ENCODE measurements at places on chromosomes 1 and 21.

GRCh38 chr1:36497207-36497606 lies 14.5 kb upstream of the CSF3R start:
- DNase-seq: no peak

DNA sequence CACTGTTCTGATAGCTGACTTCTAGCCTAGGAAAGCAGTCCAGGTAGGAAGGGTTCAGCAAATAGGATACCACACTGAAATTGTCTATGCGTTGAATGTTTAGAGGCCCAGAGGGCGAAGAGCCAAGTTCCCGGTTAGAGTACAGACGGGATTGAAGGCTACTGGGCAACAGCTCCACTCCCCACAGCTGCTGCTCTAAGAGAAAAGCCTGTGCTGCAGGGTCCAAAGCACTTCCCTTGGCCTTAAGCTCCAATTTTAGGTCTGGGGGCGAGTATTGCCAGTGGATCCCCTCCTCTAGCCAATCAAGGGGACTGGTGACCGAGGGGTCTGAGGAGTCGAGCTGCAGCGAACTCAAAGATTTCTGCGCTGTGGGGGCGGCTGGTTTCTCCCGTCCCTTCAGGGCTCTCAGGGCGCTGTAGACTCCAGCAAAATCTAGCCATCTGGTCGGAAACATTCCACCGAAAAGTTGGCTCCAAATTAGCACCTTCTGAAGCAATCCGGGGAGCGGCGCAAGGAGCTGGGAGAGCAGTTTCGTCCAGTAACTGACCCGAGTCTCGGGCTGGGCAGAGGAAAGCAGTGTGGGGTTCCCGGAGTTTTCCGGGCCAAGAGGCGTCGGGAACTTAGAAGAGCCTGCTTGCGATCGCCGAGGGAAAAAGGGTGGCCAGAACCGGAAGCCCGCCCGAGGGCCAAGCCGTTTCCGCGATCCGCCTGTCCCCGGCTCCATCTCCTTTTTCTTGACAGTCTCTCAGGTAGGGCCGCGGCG lies 748 bp downstream of the PPP1R15B start:
- peak; percentile 18 for DNase-seq

- DNase-seq: no peak
Measured at GRCh38 chr1:14743368-14743767, 144.9 kb downstream of the KAZN start.

DNA sequence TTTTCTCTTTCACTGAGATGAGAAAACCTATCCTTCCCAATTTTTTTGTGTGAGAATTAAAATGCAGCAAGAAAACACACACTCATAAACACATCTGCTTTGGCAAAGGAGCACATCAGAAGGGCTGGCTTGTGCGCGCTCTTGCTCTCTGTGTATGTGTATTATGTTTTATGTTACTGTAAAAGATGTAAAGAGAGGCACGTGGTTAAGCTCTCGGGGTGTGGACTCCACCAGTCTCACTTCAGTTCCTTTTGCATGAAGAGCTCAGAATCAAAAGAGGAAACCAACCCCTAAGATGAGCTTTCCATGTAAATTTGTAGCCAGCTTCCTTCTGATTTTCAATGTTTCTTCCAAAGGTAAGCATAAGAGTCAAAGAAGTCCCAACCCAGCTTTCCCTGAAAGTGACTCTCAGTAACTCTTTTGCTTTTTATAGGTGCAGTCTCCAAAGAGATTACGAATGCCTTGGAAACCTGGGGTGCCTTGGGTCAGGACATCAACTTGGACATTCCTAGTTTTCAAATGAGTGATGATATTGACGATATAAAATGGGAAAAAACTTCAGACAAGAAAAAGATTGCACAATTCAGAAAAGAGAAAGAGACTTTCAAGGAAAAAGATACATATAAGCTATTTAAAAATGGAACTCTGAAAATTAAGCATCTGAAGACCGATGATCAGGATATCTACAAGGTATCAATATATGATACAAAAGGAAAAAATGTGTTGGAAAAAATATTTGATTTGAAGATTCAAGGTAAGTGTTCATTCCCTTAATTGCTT lies at the start of gene CD2:
CD2 (plus strand) TSS at position 233 of the 780 bp plus-strand sequence; CDS start at position 296, 63 bp downstream.
- no peak for DNase-seq

GRCh38 chr1:107480548-107481415 lies 339.9 kb downstream of the NTNG1 start:
- DNase-seq: no peak

DNA sequence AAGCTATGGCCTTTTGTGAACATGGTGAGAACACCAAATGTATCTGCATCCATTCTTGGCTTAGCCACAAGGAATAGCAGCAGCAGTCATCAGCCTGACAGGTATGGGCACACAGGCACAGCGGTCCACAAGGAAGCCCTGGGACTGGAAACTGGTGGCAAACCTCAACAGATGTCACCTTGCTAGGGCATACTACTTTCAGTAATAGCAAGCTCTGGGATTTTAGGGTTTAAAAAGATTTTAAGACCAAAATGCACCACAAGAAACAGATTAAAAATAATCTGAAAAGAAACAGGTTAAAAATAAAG lies 9.7 kb upstream of the CADM3 start:
- DNase-seq: no peak

DNA sequence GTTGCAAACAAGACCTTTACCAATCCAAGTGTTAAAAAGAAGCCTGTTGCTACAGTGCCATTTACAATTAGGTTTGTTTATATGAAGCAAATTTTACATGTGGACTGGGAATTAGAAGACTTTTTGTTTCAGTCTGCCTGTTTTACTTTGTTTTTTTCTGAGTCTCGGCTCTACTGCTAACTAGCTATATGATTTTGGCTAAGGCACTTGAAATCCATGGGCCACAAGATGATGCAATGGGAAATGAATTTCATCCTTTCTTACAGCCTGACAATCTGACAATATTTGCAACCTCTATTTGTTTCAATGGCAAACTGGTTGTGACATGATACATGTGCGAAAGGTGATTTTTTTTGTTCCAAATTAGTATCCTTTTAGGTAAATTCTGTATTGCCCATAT lies 3.7 kb upstream of the PEX11B start:
- DNase-seq: no peak

GRCh38 chr1:30777060-30777903 lies 19.7 kb upstream of the LAPTM5 start:
- DNase-seq: no peak

- DNase-seq: no peak
Measured at GRCh38 chr1:234853906-234854644, 244.1 kb upstream of the IRF2BP2 start.

DNA sequence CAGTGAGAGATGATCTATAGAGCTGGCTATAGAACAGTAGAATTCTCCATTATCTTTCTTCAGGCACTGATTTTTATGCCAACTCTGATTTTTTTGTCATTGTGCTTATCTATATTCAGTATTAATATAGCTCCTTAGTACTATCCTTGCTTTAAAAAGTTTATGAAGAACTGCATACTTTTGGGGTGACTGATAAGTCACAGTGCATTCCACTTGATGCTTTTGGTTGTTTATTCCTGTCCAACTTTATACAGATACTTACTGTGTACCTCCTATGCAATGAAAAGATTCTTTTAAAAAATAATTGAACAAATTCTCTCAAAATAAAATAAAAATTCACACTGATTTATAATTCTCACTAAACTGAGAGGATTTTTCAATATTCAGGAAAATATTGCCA lies 71.6 kb downstream of the COL24A1 start:
- no peak for DNase-seq

- no peak for DNase-seq
Measured at GRCh38 chr21:39842741-39843459, 24.3 kb upstream of the PCP4 start.

DNA sequence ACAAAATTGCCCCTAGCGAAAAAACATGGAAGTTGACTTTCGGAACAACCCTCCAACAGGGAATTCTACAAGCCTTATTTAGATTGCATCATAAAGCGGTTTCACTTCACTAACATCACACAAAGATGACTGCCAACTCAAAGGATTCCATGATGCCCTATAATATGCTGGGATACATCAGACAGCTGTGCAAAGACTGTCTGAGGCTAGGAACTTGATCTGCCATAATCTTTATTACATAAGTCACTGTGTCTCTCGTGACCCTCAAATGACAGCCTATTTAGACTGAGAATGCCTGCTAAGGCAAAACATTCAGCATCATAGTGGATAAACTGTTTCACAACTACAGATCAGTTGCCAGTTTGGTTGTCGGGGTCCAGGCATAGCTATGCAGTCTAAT lies 23.8 kb downstream of the FH start:
- DNase-seq: no peak

DNA sequence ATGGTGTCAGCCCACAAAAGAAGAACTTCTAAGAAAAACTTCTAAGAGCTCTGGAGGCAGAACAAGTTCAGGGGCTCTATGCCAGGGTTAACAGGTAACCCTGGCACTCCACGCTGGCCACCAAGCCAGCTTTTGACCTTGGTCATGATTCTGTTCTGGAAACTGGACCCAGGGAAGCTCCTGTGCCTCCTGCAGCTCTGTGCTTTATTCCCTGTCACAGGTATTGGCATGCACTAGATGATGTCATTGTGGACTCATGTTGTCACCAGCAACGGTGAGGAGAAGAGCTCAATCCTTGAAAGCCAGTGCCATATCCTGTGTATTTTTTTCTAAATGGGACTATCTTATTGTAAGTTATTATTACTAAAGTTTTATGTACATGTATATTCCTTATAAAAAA lies 56.7 kb upstream of the GCLM start:
- no peak for DNase-seq

DNA sequence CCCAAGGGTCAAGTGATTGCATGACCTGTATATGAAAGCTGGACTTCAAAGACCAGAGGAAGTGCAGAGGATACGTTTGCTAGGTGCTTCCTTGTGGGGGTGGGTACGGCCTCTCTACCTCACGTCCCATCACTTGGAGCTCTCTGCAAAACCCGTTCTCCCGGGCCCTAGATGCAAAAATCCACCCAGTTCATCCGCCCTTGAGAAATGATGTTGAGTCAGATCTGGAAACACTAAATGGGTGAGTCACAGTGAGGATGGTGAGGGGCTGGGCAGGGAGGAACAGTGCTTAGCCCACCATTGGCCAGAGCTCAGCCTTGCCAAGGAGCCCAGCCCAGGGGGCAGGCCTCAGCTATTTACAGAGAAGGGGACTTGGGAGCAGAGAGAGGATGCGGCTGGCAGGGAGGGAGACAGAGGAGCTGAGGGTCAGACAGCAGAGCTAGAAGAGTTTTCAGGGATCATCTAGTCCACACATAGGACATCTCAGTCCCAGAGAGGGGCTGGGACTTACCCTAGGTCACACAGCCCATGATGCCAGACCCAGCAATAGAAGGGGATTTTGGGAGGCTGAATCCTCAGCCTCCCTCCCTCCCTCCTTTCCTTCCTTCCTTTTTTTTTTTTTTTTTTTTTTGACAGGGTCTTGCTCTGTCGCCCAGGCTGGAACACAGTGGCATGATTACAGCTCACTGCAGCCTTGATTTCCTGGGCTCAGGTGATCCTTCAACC lies 14.6 kb downstream of the ARHGEF10L start:
- no peak for DNase-seq

- DNase-seq: no peak
Measured at GRCh38 chr1:201584471-201585092, 45.7 kb downstream of the NAV1 start.

DNA sequence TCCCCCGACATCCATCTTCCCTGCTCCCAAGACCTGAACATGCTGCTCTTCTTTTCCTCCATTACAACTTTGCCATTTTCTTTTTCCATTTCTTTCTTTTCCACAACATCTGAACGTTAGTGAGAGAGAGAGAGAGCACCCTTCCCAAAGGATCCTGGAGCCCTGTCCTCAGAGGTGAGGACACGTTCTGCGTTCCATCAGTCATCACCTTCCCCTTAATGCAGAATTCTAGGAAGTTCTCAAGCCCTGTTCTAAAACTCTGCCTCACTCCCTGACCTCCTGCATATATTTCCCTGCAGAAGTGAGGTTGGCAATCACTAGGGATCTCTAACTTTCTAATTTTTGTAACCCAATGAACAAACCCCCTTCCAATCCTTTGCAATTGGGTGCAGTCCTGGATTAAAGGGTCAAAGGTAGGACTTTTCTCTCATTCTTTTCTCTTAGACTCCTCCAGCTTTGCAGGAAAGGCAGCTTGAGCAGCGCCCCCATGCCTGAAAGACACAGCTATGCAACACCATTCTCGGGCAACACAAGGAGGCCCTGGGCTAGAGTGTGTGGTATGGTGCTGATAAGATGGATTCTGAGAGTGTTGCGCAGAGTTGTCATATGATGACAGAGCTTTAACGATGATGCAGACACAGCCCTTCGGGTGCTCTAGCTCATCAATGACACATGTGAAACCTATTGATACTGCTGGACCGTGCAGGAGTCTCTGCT lies 59.2 kb upstream of the TNR start:
- no peak for DNase-seq

GRCh38 chr1:171472183-171472647 lies 13.1 kb upstream of the PRRC2C start:
- DNase-seq: no peak

- no peak for DNase-seq
Measured at GRCh38 chr1:37997256-37998088, 7.7 kb upstream of the SF3A3 start.

DNA sequence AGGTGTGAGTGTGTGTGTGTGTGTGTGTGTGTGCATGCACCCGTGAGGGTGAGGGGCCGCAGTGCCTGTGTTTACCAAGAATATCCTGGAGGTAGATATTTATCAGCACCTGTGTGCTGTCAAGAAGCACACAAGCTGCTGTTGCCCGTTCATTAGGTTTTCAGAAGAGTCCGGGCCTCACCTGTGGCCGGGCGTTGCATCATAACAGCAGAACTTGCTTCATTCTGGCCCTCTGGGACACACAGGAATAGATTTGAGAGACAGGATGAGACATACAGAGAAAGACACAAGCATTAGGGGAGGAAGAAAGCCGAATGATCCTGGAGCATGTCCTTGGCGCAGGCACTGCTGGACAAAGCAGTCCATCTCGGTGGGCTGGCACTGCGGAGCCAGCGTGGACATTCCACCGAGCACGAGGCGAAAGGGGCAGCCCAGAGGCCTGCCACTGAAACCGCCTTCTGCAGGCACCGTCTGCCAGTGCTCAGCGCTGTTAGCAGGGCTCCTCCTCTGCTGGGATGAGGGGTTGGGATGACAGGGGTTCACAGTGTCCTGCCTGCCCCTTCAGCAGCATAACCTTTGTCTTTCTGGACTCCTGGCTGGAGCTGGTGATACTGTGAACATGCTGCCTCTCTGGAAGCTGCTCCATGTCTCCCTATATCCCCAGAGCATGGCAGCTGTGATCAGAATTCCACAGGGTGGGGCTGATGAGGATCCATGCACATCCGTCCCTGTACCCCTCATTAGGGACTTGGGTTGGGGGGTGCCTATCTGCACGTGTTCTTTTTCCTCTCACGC lies 81.1 kb downstream of the PEX14 start:
- no peak for DNase-seq

DNA sequence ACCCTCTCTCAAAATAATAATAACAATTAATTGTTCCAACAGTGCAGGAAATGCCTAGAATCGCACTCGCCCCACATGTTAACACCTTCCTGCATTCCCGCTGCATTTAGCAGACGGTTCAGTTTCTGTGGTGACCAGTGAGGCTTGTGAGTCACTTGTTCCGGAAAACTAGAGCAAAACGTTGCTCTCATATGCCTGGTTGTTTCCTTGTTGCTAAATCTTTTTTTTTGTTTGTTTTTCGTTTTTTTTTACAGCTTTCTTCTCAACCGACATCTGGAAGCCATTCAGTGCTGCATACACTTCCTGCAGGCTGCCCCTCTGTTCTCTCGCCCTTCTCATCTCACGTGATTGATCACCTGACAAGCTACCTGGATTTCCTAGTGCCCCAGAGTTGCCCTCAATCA lies 56.9 kb upstream of the TMPRSS2 start:
- no peak for DNase-seq

Data from NCI-H1105 (cell line).